ENCODE measurements at places on chromosomes 6 and 20.
A peak's percentile ranks its signal among the peaks of the same experiment; 100 is the strongest.

DNA sequence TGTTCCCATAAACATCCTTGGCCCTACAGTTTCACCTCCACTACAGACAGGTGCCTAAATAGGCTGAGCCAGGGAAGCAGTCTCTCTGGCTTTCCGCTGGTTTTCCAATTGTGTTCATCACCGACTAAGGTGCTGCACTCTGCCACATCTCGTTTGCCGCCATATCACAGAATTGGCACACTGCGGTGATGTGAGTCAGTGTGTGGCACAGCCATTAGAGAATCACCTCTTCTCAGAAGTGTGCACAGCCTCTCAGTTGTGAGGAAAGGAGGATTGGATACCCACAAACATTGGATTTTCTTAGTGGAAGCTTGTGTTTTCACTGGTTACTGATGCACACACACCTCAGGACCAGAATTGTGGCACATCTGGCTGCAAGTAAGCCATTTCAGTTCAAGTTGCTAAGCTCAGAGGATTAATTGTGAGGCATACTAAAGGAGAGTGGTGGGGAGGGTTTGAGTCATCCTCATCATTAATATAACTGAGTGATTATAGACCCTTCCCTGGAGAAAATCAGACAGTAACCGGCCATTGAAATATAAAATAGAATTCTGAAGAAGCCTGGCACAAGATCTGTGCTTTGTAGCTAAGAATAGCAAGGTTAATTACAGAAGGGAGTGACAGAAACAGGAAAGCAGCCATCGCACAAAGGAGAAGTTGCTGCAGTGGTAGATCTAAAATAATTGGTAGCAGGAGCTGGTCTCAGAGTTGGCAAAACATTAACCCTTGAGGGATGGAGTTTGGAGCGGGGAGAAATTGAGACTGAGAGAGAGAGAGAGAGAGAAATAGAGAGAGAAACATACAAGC lies 506.9 kb downstream of the LMBRD1 start:
- DNase-seq: no peak

DNA sequence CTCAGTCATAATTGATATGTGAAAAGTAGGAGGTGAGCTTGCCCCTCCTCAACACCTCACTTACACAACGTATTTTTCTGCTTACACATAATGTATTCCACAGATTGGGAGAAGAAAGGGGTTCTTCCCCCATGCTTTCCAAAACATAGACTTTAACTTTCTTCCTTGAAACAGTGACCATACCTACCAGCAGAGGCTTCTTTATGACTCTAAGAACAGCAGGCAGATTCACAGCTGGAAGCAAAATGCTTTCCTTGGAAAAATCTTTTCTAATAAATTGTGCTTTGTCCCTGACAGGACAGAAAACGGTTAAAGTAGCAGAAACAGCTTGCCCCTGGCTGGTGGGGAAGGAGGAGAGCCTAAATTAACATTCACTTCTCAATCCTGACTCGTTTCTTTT lies 629.1 kb upstream of the IMPG1 start:
- no peak for DNase-seq

- no peak for DNase-seq
Observed at GRCh38 chr6:36378936-36379335, 8.5 kb downstream of the ETV7 start.

DNA sequence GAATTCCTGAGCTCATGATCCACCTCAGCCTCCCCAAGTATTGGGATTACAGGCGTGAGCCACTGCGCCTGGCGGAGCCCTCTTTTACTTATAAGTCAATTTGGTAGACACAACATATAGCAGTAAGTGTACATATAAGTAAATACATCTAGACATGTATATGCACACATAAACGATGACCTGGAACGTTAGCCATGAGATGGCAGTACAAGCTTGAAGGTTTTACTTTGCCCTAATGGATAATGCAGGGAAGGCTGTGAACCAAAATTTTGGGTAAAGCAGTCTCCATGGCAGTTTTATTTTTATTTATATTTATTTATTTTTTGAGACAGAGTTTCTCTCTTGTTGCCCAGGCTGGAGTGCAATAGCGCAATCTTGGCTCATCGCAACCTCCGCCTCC lies 2.4 kb upstream of the GNMT start:
- no peak for DNase-seq

DNA sequence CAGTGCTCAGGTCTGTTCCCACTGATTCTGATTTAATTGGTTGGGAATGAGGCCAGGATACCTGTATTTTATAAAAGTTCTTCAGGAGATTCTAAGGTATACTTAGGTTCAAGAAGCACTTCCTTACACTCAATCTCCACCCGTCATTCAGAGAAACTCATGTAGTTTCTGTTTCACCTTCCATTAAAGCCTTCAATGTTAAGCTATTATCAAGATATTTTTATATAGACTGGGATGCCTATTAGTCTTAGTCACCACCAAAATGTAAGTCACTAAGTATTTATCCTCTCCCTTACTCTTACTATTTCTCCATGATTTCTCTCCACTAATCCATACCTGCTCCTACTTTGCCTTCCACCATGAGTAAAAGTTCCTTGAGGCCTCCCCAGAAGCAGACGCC lies 38.1 kb upstream of the GCLC start:
- peak; percentile 38 for DNase-seq

DNA sequence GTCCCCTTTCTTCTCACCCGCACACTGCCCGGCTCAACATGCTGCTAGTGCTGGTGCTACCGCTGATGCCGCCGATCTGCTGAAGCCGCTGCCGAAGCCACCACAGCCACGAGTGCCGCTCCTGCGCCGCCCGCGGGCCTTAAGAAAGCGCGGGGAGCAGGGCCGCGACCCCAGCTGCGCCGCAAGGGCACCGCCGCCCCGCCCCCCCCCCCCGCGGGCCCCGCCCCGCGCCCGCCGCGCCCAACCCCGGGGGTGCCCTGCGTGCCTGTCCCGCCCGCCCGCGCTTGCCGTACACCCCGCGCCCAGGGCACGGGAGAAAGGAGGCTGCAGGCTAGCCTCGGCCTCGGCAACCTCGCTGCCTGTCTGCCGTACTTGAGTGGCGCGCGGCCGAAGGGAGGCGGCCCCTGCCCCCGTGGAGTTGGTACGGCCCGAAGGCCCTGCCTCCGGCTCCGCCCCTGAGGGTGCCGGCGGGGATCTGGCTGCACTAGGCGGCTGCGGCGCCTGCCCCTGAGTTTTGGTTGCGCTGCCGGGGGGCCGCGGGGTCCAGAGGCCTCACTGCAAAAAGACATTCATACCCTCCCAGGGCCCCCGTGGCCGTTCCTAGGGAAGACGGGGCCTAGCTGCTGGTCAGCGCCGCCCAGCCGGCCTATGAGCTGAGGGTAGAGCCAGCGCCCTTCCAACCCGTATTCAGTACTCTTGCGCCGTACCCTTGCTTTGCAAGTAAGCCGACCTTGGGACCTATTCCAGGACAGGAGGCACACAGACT lies at the start of gene SOD2:
TSS of gene SOD2 (minus strand) at position 114 of the 766 bp plus-strand sequence. CDS start at position 40, 74 bp downstream.
- peak; percentile 81 for DNase-seq

GRCh38 chr6:83860782-83861495 lies 1.4 kb downstream of the CYB5R4 start:
- DNase-seq: no peak
